ENCODE measurements at places on chromosomes 1 and 21. TPM values are rescaled to one million over a fixed set of nuclear protein-coding genes. Genes with fewer than 3 reads are reported as not detected.

GCSAML gene
- polyA plus RNA-seq = 0.18 TPM

RHBG gene
- polyA plus RNA-seq = 2.4 TPM

SYTL1 gene
- polyA plus RNA-seq = 24.1 TPM

ITLN1 gene
- 152 TPM for polyA plus RNA-seq

RAB3B gene
- polyA plus RNA-seq = 4.6 TPM

S100A9 gene
- polyA plus RNA-seq = 509 TPM

IL20 gene
- polyA plus RNA-seq = not detected

KCNA2 gene
- polyA plus RNA-seq = not detected

PPIAL4G gene
- polyA plus RNA-seq = not detected

ZBTB17 gene
- 28.1 TPM for polyA plus RNA-seq

NECTIN4 gene
- 0.22 TPM for polyA plus RNA-seq

PCBP3 gene
- polyA plus RNA-seq = 0.81 TPM

SERPINC1 gene
- 0.89 TPM for polyA plus RNA-seq

AGMAT gene
- 66.5 TPM for polyA plus RNA-seq

AVPR1B gene
- not detected for polyA plus RNA-seq

KLF17 gene
- not detected for polyA plus RNA-seq

FAM72B gene
- not detected for polyA plus RNA-seq

TMEM82 gene
- 45.9 TPM for polyA plus RNA-seq

CLK2 gene
- polyA plus RNA-seq = 66.9 TPM

EFNA1 gene
- 50.6 TPM for polyA plus RNA-seq

IQGAP3 gene
- polyA plus RNA-seq = 0.89 TPM

LHX8 gene
- not detected for polyA plus RNA-seq

OR6N1 gene
- polyA plus RNA-seq = not detected

CR2 gene
- 12.0 TPM for polyA plus RNA-seq

FRRS1 gene
- polyA plus RNA-seq = 0.45 TPM

PTPN22 gene
- polyA plus RNA-seq = 2.5 TPM

PTGS2 gene
- 3.9 TPM for polyA plus RNA-seq

CATSPERE gene
- polyA plus RNA-seq = 0.19 TPM

GNB1 gene
- 169 TPM for polyA plus RNA-seq

S100B gene
- polyA plus RNA-seq = 4.5 TPM

MANEAL gene
- polyA plus RNA-seq = 3.8 TPM

PGLYRP4 gene
- 0.18 TPM for polyA plus RNA-seq

GJA4 gene
- 0.81 TPM for polyA plus RNA-seq

ZBTB21 gene
- polyA plus RNA-seq = 3.0 TPM

KRTAP19-3 gene
- polyA plus RNA-seq = not detected

NLRP3 gene
- 0.81 TPM for polyA plus RNA-seq

LAMC1 gene
- 3.5 TPM for polyA plus RNA-seq

CHI3L2 gene
- polyA plus RNA-seq = 4.7 TPM

Data from small intestine (tissue), 16 donors.